ENCODE measurements at places on chromosomes 6 and 20. TPM values are rescaled to one million over a fixed set of nuclear protein-coding genes. Genes with fewer than 3 reads are reported as not detected.

Gene IL20RA
- 6.7 TPM for total RNA-seq

Gene SLC17A2
- total RNA-seq, result not detected

Gene CYP24A1
- total RNA-seq, result not detected

Gene TEAD3
- 32.2 TPM for total RNA-seq

Gene TCP11
- total RNA-seq, result not detected

Gene OR2J3
- total RNA-seq, result not detected

Gene OPRM1
- not detected for total RNA-seq

Gene MTFR2
- 0.32 TPM for total RNA-seq

Gene RIPPLY2
- total RNA-seq, result not detected

Gene WASF1
- total RNA-seq, result 1.8 TPM

- DNase-seq, result no peak
Observed at GRCh38 chr20:62605236-62605943, 36.9 kb upstream of the SLCO4A1 start.

GRCh38 chr6:117440706-117441525 lies 15.2 kb upstream of the ROS1 start:
- no peak for DNase-seq

GRCh38 chr6:29769336-29769735 lies 46.1 kb downstream of the HLA-F start:
- DNase-seq, result no peak

GRCh38 chr20:47701612-47702011 lies 83.7 kb downstream of the SULF2 start:
- DNase-seq, result no peak

DNA sequence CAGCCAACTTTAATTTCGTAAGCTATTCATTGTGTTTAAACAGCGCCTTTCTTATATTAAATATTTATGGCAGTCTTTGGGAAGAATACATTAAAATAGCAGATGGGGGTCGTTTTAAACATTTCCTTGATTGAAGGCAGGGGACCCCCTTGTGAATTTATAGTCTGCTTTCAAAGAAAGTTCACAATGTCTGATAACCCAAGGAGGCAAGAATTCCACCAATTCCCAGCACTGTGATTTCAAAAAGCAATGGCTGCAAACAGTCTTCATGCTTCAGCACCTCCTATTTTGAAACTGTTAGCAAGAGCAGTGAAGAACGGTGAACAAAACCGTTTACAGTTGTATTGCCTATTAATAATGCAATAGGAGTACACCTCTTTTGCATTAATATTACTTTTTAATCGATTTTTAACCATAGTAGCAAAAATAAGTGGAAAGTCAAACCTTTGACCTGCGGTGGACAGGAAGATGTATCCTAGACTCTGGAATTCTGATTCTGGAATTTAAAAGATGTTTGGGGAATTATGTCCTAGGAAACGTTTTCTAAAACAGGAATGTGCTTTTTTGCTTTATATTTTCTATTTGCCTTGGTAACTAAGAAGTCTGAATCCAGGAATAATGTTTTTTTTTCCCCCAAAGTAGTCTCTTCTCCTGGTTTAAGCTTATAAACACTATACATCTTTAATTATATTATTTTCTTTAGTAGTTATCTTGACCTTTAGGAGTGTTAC lies 393.0 kb downstream of the CDKAL1 start:
- no peak for DNase-seq

- no peak for DNase-seq
Observed at GRCh38 chr20:43658069-43658722, 8.7 kb upstream of the MYBL2 start.

DNA sequence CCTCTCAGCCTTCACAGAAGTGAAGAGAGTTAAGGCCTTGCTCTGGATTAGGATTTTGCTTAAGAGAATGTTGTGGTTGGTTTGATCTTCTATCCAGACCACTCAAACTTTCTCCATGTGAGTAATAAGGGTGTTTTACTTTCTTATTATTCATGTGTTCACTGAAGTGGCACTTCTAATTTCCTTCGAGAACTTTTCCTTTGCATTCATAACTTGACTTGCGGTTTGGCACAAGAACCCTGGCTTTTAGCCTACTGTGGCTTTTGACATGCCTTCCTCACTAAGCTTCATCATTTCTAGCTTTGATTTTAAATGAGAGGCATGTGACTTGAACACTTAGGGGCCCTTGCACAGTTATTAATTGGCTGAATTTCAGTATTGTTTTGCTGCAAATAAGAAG lies 166.1 kb upstream of the OPRM1 start:
- no peak for DNase-seq

- no peak for DNase-seq
Observed at GRCh38 chr6:149320796-149321195, 3.3 kb downstream of the TAB2 start.

DNA sequence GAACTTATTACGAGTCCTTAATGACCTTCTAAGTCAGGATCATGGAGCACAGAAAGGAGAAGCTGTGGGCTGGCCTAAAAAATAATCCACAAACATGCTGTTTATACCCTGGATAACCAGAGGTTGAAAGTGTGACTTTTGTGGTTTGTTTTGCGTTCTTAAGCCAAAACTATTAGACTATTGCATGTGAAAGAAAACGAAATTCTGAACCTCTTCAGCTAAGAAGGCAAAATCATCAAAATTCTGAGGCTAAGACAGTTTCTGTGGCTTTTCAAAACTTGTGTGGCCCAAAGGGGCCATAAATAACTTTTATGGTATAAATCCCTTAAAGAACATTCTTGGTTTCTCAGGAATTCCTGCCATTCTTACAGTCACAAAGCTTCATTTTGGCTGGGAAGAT lies 251.0 kb downstream of the UST start:
- DNase-seq, result no peak

DNA sequence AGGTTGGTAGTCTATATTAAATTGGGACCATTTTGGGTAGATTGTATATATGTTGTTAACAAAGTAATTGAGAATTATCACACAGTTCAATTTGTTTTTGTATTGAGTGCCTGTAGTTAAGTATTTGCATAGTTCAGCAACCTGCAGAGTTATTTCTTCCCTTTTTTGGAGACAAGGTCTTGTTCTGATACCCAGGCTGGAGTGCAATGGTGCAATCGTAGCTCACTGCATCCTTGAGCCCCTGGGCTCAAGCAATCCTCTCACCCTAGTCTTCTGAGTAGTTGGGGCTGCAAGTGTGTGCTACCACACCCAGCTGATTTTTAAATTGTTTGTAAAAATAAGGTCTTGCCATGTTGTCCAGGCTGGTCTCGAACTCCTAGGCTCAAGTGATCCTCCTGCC lies 250.5 kb downstream of the UTRN start:
- no peak for DNase-seq

- no peak for DNase-seq
Observed at GRCh38 chr6:26305641-26305969, 59.4 kb upstream of the BTN3A2 start.

DNA sequence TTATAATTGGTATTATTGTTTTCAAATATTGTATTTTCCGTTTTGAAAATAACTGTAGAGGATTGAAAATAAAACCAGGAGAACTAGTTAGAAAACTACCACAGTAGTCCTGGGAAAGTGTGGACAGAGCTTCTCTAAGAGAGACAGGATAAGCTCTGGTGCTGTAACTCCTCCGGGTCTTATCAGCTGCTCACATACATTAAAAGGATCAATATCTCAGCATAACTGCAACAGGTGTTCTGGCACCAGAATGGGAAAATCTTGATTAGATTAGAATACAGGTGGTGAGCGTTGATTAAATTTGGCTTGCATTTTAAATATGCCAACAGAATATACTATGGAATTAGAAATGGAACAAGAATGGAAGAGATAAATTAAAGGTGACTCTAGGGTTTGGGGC lies 1138.9 kb upstream of the ADGRB3 start:
- no peak for DNase-seq

GRCh38 chr6:13068586-13069210 lies 259.6 kb downstream of the TBC1D7 start:
- DNase-seq, result no peak

- peak; percentile 55 for DNase-seq
Observed at GRCh38 chr6:154001494-154002285, 37.4 kb upstream of the OPRM1 start.

- DNase-seq, result no peak
Observed at GRCh38 chr20:37463726-37464494, 57.1 kb upstream of the NNAT start.

DNA sequence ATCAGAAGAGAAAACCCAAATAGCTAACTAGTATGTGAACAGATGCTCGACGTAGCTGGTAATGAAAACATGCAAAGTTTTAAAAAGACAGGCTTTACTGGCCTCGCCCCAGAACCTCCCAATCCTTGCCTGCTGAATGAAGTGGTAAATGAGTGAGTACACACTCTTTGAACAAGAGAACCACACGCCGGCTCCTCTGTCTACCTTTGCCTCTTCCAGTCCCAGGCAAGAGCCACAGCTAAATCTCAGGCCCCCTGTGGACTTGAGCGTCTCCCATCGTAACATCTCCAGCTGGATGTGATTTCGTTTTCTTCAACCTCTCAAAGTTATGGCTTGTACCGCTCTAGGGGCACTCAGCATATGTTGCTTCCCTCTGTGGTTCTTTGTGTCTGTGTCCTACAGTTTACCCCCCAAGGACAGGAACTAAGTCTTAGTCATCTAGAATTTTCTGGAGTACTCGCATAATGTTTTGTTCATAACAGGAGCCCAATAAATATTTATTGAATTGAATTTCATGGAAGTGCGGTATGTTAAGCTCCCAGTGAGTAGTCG lies 153.2 kb upstream of the TAB2 start:
- DNase-seq, result no peak

DNA sequence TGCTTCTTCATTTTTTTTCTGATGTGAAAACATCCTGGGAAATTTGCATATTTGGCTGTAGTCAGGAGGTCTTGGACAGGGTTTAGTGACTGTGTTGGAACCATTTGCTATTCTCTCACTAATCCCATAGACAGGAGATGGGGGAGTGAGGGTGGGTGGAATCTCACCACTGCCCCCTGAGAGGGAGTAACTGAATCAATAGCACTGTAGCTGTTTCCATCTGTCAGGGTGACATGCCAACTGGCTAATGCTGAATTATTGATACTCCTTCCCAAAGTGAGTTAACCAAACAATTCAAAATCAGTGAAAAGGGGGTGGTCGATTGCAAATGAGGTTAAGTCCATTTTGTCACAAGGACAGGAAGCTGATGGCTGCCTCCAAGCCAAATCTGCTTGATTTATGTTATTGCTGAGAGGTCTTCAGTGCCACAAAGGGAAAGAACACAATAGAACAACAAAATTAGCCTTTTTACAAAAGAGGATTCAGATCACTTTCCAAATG lies 55.1 kb upstream of the B3GAT2 start:
- no peak for DNase-seq

DNA sequence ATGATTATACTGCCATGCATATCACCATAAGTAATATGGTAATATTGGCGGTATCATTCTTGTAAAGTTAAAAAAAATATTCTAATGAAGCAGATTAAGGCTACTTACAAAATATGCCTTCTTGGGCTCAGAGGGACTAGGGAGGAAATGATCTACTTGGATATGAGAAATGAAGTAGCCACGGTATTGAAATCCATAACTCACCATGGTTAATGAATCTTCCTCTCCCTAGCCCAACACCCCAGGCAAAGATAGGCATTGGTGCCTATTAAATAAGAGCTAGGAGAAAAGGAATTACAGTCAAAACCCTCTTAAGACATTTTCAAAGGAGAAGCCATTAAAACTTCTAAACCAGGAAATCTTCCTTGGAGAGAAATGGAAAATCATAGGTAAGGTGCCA lies 280.5 kb downstream of the TFAP2B start:
- DNase-seq, result no peak

GRCh38 chr20:24977336-24977735 lies 15.2 kb downstream of the APMAP start:
- DNase-seq, result no peak

DNA sequence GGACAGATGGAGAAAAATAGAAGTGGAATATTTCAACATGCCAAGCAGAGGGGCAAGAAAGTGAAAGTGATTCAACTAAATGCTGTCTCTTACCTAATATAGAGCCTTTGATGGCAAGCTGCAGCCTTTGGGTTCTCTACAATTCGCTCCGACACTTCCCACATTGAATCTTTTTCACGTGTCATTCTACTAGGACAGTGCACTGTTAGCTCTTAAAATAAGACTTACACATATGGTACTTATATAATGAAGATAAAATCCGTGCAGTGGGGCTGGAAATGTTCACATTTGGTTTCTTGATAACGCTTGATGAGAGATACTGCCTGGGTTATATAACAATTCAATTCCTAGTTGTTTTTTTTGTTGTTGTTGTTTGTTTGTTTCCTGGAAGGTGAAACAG lies 502.4 kb downstream of the LMBRD1 start:
- DNase-seq, result no peak

DNA sequence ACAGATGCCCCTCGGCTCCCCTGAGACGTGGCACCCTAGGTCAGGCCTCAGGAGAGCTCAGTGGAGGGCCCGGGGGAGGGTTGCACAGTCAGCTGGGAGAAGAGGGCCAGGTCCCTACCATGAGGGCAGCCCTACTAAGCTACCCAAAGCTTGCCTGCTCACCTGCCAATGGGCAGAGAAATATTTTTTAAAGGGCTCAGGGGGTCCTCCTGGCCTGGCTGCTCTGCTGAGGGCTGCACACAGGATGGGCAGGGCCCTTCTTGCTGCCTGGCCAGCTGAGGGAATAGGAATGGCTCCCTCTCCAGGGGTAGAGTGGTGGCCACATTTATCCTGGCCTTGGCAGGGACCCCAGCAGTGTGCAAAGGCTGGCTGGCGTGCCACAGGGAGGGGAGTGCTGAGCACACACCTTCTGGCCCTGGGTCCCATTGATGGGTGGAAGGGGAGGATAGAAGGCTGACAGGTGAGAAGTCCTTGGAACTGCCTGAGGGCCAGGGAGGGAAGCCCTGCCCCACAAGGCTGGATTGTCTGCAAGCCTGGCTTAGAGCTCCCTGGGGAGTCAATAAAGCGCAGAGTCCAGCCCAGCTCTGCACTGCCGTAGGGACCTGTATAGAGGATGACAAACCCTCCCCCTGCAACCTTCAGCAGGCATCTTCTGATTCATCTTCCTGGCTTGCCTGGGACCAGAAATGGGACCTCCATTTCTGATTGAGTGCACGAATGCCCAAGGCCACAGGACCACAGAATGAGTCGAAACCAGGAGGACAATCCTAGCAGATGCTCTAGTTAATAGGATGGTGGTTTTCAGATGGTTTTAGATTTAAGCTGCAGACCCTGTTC lies 62.1 kb downstream of the NOL4L start:
- DNase-seq, result no peak

GRCh38 chr6:36625158-36625919 lies 31.2 kb downstream of the SRSF3 start:
- no peak for DNase-seq

GRCh38 chr6:137434640-137435039 lies 59.6 kb downstream of the OLIG3 start:
- DNase-seq, result no peak

- no peak for DNase-seq
Observed at GRCh38 chr20:2793471-2793870, 7.0 kb downstream of the CPXM1 start.

DNA sequence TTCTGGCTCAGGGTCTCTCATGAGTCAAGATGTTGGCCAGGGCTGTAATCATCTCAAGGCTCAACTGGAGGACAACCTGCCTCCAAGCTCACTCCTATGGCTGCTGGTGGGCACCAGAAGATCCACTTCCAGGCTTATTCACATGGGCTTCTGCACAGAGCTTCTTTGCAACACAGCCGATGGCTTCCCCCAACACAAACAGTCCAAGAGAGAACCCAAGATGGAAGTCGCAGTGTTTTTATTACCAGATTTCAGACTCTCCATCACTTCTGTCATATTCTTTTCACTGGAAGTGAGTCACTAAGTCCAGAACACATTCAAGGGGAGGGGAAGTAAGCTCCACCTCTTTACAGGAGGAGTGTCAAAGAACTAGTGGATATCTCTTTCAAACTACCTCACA lies 75.5 kb downstream of the CD164 start:
- DNase-seq, result no peak
